ENCODE measurements at places on chromosomes 3 and 15.

GRCh38 chr3:178525251-178525650 is 11.0 kb upstream of the KCNMB2 start:
- DNase-seq: no peak

- peak; percentile 49 for DNase-seq
Observed at GRCh38 chr3:71725271-71725991, at the start of gene EIF4E3. EIF4E3 (minus strand) TSS chr3:71725402; CDS start chr3:71725367, 35 bp downstream.

GRCh38 chr3:113947372-113948014 is at the start of gene ZDHHC23:
ZDHHC23 (plus strand) TSS chr3:113948013; CDS start chr3:113948803, 790 bp downstream.
- DNase-seq: peak; percentile 85

DNA sequence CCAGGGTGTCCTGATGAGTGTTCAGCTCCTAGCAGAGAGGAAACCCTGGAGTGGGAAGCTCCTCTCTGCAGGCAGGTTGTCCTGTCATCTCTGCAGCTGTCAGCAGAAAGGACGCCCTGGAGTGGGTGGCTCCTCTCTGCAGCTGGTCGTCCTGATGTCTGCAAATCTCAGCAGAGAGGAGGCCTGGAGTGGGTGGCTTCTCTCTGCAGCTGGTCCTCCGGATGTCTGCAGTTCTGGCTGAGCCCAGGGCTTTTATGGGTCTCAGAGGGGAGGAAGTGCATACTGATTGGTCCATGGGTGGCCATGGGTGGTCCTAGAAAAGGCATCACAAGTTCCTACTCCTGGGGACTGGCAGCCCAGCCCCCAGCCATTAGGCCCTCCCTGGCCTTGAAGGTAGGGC is 102.6 kb upstream of the BNIP2 start:
- no peak for DNase-seq

- no peak for DNase-seq
Observed at GRCh38 chr3:16452261-16452660, 61.2 kb downstream of the RFTN1 start.

GRCh38 chr3:67294341-67294740 is 296.2 kb downstream of the KBTBD8 start:
- DNase-seq: no peak

DNA sequence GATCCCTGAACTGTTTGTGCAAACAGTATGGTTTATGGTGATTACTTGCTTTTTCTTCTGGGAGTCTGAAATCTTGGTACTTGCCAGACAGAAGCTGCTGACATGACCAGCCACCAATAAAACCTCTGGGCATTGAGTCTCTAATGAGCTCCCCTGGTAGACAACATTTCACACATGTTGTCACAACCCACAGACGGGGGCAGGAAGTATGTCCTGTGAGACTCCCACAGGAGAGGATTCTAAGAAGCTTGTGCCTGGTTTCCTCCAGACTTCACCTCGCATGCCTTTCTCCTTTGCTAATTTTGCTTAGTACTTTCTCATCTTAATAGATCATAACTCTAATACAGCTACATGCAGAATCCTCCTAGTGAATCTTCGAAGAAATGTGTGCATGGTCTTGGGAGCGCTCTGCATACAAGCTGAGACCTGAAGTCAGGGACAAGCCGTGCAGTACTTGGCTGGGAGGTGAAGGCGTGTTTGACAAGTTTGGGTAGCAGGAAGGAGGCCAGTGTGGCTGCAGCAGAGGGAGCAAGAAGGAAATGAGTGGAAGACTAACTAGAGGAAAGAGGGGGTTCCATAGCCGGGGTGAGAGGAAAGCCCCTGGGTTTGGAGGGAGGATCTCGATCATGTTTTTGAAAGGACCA is 49.0 kb downstream of the B3GNT5 start:
- no peak for DNase-seq

- DNase-seq: no peak
Observed at GRCh38 chr3:96991231-96991630, 176.8 kb downstream of the EPHA6 start.

DNA sequence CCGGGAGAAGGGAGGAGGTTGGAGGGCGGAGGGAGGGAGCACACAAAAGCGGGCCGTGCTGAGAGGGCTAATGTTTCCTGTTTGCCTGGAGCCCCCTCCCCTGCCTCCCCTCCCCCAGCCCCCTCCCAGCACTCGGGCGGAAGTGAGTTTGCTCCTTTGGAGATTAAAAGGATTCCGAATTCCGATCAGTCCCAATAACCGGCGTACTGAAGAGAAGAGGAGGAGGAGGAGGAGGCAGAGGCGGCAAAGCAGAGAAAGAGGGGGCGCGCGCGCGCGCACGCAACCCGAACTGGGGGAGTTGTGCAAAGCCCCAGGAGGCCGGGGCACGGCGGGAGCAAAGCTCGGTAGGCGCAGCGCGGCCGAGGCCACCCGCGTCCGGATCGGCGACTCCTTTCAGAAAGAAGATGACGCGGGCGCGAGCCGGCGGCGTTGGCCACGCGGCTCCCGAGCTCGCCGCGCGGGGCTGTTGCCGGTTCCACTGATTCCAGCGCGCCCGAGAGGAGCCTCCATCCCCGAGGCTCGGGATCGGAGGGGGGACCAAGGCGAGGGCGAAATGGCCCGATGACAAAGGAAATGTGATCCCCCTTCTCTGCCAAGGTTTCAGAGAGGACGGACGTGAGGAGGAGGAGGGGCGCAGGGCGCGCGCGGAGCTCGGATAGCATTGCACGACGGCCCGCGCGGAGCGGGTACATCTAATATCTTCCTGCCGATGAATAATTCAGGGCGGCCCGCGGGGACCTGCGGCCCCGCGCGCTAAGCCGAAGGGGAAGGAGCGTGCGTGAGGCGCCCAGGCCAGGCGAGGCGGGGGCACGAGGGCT is 1.1 kb upstream of the TRIM71 start:
- peak; percentile 98 for DNase-seq

- no peak for DNase-seq
Observed at GRCh38 chr3:54577313-54577712, 350.5 kb downstream of the LRTM1 start.

DNA sequence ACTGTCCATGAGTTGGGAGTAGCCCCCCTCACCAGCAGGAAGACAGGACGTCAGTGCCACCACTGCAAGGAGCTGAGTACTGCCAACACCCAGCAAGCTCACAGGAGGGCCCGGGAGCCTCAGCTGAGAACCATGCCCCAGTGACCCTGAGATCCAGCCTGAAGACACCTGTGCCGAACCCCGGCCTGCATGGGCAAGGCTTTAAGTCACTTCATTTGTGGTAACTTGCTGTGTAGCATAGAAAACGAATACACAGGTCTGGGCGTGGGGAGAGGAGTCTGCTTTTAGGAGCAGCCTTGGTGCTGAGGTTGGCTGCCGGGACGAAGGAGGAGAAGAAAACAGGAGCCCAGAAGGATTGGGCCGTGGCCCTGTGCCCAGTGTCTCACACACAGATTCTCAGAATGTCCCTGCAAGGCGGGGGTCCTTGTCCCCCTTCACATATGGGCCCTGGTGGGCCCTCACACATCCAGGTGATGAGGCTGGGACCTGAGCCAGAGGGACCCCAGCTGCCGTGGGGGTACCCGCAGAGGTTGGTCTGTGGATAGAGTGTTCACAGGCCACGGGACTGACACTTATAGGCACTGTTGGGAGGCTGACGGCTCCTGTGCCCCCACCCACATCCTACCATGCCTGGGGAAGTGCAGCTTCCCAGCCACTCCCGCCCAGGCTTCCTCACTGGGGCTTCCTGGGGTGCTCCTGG is 85.3 kb downstream of the PLXNA1 start:
- no peak for DNase-seq

- peak; percentile 36 for DNase-seq
Observed at GRCh38 chr15:64050281-64051092, 4.2 kb upstream of the DAPK2 start.

DNA sequence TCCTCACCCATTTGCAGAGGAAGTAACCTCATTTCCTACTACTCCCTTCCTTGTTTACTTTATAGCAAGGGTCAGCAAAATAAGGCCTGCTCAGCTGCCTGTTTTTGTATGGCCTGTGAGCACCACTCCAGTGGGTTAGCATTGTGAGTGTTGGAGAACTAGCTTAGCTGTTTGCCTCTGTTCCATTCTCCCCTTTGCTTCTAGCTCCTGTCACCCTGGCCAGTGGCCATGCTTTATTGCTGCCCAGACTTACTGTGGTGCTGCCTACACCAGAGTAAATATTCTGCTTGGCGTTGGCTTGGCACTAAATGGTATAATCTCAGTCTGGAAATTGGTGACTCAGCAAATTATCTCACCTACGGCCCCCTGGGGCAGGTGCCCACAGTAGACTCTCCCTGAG is 8.8 kb downstream of the PDCD6IP start:
- no peak for DNase-seq

- no peak for DNase-seq
Observed at GRCh38 chr15:34768530-34768929, 13.7 kb upstream of the GJD2 start.

DNA sequence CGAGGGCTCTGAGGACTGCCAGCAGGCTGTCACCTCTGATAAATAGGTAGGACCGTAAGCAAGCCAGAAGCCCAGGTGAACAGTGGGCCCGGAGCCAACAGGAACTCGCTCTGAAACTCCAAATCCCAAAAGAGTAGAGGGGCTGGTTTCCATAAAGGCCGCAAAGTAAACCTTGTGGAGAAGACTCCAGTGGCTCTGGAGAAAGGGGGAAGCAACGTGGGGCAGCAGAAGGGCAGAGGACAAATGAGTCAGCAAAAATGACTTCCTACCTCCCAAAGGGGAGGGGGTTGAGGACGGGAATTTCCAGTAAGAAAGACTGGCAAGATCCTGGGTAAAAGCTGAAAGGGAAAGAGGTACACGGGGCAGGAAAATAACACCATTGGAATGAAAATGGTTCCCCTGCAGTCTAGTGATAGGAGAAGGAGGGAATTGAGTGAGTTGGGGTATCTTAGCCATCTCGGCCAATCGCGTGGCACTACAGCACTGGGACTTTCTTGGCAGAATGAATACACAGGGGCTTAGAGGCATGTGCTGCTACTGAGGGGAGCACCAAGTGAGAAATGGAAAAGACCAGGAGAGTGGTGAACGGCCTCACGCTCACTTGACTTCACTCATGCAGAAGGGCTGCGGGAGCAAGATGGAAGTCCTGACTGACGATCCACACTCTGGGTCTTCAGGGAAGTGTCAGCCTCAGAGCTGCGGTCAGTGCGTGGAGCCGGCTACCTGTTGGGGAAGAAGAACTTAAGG is 33.2 kb downstream of the BMF start:
- DNase-seq: no peak

- no peak for DNase-seq
Observed at GRCh38 chr15:71443538-71443937, 328.3 kb downstream of the THSD4 start.

- DNase-seq: no peak
Observed at GRCh38 chr3:65914032-65914739, 124.5 kb downstream of the MAGI1 start.

- DNase-seq: no peak
Observed at GRCh38 chr3:66496301-66496700, 4.5 kb downstream of the LRIG1 start.

DNA sequence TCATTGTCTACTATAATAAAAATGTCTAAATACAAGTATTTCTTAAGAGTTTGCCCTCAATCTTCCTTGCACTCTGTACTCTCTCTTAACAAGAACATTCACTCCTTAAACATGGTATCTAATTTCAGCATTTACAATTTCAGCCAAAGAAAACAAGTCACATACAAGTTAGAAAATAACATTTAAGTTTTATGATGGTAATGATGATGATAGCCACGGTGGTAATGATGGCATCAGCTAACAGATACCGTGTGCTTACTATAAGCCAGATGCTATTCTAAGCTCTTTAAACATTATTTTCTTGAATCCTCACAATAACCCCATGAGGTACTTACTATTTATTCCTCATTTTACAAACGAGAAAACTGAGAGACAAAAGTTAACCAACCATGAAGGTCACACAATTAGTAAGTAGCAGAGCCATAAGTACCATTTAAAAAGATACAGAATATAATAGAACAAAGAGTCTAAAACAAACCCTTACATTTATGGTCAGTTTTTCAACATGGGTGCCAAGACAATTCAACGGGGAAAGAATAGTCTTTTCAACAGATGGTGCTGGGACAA is 7.4 kb downstream of the SPICE1 start:
- DNase-seq: no peak

GRCh38 chr15:31311735-31312619 is 14.7 kb upstream of the KLF13 start:
- DNase-seq: no peak

DNA sequence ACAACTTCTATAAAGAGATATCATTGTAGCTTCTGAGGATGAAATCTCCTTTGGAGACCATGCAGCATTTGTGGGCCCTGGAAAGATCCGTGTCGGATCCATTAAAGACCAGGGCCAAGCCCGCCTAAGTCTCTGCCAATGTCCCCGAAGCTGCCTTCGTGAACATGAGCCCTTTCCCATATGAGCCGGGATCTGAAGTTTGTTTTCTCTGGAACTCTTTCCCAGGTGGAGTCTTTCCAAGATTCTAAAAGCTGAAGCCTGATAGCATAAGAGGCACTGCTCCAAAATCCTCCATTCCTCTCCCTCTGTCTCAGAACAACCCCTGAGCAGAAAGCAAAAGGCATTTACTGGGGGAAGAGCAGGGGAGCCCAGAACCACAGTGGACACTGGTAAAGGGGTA is 274.6 kb downstream of the NTRK3 start:
- no peak for DNase-seq

GRCh38 chr3:159667261-159667660 is 321.4 kb upstream of the IL12A start:
- no peak for DNase-seq

GRCh38 chr3:127368186-127369032 is 80.6 kb upstream of the PRR20G start:
- no peak for DNase-seq

DNA sequence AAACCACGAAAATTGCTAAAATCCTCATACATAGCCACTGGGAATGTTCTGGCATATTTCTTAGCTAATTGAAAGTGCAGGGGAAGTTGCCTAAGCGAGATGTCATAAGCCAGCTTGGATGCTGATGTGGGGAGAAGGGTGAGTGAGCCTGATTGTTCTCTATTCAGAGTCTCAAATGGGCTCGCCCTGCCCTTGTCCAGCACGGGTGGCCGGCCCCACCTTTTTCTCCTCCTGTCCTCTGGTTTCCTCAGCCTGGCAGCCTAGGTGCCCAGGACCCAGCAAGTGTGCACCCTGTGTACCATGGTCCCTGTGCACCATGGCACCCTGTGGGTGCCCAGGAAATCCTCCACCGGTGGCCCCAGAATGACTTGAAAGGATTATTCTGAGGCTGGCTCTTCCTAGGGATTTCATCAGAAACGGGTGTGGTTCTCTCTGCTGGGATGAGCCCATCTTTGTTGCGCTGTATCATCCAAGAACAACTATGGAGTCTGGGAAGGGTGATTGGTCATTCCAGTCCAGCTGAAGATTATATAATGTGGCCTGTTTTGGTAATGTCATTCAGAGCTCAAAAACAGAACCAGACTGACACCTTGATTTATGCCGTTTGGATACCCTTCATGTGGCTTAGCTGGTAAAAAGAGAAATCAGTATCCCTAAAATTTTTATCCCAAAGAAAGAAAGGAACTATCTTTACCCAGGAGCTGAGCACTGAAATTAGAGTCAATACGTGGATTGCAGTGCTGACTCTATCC is 150.8 kb upstream of the BHLHE40 start:
- no peak for DNase-seq

DNA sequence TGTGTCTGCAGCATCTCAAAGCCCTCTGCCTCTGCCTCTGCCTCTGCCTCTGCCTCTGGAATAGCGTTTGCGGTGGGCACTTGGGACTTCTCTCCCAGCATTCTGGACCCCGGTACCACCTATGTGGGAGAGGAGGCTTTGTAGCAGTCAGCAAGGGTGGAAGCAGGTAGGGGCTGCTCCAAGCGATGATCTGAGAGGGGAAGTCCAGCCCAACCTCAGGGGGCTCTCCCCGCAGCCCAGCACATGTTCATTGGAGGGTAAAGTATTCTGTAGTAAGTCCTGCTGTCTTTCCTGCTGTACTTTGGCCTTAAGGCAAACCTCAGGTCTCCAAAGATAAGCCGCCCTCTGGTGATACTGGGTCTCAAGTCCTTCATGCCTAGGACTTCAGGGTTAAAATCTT is 68.6 kb downstream of the FAM174B start:
- no peak for DNase-seq
